ENCODE measurements at places on chromosomes 3 and 15.

- no peak for DNase-seq
These were observed 181.9 kb upstream of the KBTBD8 start for GRCh38 chr3:66816090-66816761.

GRCh38 chr3:144344925-144345548, 373.4 kb downstream of the DIPK2A start:
- no peak for DNase-seq

GRCh38 chr15:70343961-70344621, 246.4 kb upstream of the TLE3 start:
- DNase-seq, result no peak

GRCh38 chr3:9721015-9721699, 10.4 kb upstream of the BRPF1 start:
- DNase-seq, result no peak

- no peak for DNase-seq
These were observed 165.1 kb upstream of the ATP10A start for GRCh38 chr15:26028086-26028740.

GRCh38 chr15:24318981-24319380, 356.6 kb upstream of the NPAP1 start:
- no peak for DNase-seq

GRCh38 chr3:16474216-16474615, 39.3 kb downstream of the RFTN1 start:
- no peak for DNase-seq

DNA sequence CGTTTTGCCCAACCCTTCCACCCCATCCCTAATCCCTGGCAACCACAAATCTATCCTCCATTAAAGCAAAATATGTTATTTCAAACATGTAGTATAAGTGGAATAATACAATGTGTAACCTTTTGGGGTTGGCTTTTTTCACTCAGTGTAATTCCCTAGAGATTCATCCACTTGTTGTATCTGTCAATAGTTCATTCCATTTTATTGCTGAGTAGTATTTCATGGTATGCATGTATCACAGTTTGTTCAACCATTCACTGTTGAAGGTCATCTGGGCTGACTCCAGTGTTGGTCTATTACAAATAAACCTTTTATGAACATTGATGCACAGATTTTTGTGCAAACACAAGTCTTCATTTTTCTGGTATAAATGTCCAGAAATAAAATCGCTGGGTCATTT, 38.8 kb downstream of the BSN start:
- DNase-seq, result no peak

GRCh38 chr3:4817128-4817527, 162.1 kb upstream of the BHLHE40 start:
- no peak for DNase-seq

DNA sequence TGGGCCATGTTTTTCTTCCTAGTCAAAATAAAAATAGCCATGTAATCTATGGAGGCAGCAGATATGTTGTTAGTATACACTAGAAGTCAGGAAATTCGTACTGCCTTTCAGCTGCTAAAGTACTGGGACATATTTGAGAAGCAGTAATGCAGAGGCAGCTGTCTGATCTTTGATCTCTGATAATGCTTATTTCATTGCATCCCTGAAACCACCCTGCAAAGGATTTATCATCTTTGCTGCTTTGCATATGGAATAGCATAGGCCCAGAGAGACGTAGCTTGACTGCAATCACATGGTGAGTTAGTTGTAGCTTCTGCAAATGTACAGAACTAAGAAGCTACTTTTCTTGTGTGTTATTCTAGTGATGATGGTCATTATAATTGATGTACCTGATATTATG, 52.4 kb downstream of the RBM6 start:
- no peak for DNase-seq

GRCh38 chr3:93923006-93923405, 50.7 kb downstream of the PROS1 start:
- DNase-seq, result no peak

- no peak for DNase-seq
These were observed 21.3 kb upstream of the RAD18 start for GRCh38 chr3:8984526-8984925.

DNA sequence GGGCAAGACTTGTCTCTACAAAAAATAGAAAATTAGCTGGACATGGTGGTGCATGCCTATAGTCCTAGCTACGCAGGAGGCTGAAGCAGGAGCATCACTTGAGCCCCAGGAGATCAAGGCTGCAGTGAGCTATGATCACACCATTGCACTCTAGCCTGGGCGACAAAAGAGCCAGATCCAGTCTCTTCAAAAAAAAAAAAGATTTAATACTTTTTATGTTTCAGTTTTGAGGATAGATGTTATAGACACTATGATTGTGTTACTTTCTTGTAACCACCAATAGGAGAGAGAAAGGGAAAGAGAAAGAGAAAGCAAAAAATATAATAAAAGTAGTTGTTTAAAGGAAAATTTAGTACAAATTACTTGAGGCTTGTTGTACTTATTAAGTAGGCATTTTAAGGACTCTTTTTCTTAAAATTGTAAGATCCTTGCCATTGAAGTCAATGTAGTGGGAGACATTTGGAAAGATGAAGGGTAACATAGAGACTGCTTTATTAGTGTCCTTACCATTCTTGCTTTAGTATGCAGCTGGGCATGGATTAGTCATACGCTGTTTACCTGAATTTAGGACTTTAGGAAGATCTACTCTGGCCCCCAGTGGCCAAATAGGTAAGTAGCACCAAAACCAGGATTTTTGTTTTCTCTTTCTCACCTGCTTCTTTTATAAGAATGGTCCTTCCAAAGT, 35.1 kb upstream of the ZDHHC23 start:
- DNase-seq, result no peak

DNA sequence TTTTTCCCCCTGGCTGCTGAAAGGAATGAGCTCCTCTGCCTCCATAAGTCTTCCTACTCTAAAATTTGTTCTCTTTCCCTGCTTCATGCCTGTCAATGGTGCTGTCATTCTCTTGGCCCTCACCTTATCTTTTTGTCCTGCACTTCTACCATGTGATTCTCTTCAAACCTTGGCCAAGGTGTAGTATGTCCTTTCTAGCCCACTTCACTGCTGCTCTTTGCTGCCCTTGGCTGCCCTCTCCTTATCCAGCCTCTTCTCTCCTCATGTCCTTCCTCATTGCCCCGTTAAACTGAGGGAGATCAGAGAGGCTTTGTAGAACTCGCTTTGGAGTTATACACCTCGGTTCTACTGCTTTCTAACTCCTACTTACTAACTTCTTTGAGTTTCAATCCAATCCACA, 19.7 kb downstream of the MINDY4B start:
- DNase-seq, result no peak

GRCh38 chr3:129384594-129385323, 43.7 kb downstream of the EFCAB12 start:
- DNase-seq, result no peak

DNA sequence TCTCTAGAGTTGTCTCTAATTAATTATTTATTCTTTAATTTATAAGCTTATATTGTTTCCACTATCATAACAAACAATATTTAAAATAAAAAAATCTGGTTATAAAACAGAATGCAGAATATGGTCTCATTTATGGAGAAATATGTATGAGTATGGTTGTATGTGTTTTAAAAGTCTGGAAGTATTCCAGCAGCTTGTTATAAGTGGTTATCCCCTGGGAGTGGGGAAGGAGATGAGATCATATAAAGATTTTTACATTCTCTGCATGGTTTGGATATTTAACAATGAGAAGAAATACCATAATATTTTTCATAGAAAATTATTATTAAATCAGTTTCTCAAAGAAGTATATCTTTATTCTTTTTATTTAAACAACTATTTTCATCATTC, 135.4 kb upstream of the MB21D2 start:
- no peak for DNase-seq

DNA sequence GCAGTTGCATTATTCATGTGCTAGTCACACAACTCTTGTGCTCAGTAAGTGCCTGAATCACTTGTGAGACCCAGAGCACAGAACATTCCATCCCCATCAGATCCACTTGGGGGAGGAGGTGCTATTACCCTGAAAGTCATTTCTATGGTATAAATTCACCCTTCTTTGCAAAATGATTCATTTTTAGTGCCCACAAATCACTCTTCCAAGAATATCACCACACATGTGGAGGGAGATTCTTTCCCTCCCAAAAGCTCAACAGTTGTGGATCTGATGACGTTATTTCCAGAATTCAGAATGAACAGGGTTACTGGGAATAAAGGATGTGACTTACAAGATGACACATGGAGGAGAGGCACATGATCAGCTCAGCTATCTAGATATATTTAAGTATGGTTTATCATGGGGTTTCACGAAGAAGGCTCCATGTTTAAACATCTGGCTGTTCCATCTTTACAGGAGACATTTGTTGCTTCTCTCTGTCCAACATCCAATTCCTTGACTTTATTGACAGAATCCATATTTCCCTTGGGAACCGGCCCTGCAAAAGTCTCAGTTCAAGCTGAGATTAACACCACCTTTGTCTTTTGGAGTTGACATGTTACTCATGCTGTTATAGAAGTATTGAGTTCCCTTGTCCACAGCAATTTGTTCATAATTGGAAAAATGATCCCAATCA, 214.2 kb upstream of the PROK2 start:
- DNase-seq, result no peak

DNA sequence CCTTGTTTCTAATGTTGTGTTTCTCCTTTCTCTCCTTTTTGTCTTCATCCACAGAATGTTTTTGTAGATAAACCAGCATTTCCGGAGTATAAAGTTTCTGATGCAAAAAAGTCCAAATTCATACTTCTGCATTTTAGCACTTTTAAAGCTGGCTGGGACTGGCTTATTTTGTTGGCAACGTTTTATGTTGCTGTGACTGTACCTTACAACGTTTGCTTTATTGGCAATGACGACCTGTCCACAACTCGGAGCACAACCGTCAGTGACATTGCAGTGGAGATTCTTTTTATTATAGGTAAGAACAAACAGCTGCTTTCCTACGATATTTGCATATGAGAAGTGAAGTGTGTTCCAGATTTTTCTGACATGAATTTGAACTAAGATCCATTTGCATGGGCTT, 199.4 kb downstream of the KCNH8 start:
- DNase-seq, result no peak

GRCh38 chr3:183579967-183580900, 24.7 kb upstream of the KLHL6 start:
- DNase-seq, result no peak

GRCh38 chr3:195257454-195258448, 13.2 kb downstream of the XXYLT1 start:
- no peak for DNase-seq

- DNase-seq, result no peak
These were observed 228.9 kb upstream of the MRPL3 start for GRCh38 chr3:131731709-131732108.

Measured in stimulated activated CD8-positive, alpha-beta memory T cell treated with anti-CD3 and anti-CD28 coated beads, Interleukin-7, amount 100 ng/mL, for 1 hour (primary cell).